ENCODE measurements at places on chromosomes 1 and 21.

DNA sequence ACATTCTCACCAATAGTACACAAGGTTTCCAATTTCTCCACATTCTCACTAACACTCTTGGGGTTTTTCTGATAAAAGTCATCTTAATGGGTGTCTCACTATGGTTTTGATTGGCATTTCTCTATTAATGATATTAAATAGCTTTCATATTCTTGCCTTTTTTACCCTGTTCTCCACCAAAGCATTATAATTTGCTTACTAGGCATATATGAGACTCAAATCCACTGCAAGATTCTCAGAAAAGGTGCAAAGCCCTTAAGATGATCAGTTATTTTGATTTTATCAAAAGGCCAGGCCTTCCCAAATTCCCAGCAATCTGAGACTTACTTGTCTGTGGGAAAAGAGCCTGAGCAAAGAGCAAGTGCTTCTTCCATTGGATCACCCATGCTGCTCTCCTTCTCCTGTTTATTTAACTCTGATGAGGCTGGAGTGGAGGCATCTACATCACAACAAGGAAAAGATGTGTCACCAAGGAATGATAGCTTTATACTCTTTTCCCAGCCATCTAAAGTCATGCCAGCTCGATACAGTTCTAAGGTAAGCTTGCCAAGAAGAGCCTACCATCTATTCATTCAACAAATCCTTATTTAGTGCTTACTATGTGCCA is 24.6 kb downstream of the CLSPN start:
- no peak for DNase-seq

DNA sequence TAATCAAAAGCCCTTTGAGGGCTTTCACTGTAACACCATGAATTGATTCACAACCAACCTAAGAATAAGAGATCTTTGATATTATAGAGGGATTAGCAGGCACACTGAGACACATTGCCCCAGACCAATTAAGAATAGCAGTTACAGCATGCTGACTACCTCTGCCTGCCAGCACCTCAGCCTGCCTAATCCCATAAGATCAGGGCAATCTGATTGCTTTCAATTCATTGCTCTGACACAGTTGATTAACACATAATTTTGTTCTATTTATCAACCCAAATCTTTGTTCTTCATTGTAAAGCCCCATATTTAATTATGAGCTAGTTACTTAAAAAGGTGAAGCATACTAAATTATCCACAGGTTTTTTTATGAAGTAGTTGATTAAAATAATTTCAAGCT is 548.8 kb upstream of the ZP4 start:
- no peak for DNase-seq

GRCh38 chr1:214463596-214463995 is 87.8 kb downstream of the PTPN14 start:
- no peak for DNase-seq

GRCh38 chr1:245322673-245323072 is 167.9 kb downstream of the KIF26B start:
- no peak for DNase-seq

DNA sequence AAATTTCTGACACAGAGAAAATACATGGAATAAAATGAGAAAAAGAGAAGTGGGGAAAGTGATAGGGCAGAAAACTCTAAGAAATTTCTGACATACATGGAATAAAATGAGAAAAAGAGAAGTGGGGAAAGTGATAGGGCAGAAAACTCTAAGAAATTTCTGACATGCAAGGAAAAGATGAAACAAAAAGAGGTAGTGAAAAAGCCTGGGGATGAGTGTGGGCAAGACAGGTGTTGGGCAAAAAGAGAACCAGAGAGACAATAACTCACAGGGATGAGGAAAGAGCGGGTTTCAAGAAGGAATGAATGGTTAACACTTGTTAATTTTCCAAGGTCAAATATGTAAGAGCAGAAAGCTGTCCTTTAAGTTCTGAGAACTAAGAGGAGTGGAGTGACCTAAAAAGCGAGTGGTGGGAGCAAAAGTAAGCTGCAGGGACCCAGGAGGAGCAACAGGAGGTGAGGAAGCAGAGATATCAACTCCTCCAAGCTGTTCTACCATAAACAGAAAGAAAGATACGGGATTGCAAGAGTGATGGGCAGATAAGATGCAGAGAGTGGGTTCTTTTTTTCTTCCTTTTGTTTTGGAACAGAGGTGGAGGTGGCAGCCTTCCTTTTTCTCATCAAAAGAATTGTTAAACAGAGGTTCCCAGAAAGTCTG is 29.9 kb upstream of the EXO1 start:
- no peak for DNase-seq

DNA sequence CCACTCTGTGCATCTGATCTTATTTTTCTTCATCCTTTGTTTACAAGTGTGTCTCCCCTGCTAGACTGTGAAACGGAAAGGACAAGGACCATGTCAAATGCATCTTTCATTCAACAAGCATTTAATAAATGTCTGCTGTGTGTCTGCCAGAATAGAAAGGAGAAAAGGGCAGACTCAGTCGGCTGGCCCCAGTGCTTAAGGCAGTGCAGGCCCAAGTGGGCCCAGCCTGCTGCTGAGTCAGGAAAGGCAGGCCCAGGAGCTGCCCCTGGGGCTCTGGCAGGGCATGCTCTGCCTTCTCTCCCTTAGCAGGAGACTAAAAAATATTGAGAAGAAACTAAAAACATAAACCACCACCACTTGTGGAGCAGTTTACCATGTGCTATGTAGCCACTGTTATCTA is 38.1 kb downstream of the PLEKHA6 start:
- no peak for DNase-seq

DNA sequence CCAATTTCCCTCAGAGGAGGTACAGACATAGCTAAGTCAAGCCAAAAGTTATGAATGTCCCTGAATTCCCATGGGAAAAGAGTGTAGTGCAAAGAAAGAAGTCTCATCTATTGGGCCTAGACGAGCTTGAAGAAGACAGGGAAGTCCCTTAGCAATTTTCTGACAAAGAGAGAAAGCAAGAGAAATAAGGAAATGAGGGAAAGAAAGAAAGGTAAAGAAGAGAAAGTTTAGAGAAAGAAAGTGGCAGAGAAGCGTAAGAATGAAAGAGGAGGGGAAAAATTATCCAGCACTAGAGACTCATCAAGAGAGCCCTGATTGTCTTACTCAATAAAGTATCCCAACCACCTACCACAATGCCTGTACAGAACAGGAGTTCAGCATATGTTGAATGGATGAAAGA is 40.6 kb upstream of the FOXD3 start:
- no peak for DNase-seq

DNA sequence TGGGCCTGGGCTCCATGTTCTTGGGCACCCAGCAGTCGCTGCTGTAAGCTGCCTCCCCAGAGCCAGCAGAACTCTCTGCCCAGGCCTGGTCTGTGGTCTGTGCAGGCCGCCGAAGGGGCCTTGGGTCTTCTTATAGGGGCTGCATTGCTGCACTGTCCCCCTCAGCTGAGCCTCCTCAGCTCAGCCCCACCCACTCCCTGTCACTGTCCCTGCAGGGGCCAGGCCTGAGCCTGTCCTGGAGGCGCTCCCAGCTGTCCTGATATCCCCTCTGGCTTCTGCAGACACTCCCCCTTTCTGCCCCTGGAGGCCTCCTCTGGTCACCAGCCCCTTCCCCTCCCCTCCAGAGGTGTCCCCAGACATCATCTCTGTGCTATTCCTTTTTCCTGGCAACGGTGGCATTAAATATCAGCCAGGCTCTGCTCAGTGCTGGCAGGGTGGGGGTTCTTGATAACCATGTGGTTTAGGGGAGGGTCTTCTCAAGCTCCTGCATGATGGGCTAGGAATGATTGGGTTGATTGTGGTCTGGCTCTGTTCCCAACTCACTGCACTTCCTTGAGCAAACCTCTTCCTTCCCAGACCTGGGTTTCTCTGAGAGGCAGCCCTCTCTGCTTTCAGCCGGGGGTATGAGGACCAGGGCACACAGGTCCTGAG is 3.7 kb upstream of the FOXO6 start:
- no peak for DNase-seq

DNA sequence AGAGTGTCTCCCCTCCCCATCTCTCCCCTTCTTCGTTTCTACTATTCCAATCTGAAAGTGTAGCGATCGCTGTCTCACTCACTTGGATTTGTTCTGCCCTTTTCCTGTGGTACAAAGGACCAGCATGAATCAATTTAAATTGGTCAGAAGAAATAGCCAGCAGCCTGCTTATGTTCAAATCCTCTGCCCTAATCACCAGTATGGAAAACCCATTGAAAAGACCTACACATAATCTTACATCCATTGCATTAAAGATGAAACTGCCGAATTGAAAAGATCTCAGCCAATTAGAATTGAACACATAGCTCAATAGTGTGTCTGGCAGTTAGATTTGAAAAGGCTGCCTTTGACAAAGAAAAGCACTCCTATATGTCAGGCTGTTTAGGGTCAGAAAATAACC is 122.6 kb downstream of the TNNI3K start:
- DNase-seq, result no peak

- no peak for DNase-seq
These were observed 181.7 kb downstream of the ROR1 start for GRCh38 chr1:63955370-63956145.

DNA sequence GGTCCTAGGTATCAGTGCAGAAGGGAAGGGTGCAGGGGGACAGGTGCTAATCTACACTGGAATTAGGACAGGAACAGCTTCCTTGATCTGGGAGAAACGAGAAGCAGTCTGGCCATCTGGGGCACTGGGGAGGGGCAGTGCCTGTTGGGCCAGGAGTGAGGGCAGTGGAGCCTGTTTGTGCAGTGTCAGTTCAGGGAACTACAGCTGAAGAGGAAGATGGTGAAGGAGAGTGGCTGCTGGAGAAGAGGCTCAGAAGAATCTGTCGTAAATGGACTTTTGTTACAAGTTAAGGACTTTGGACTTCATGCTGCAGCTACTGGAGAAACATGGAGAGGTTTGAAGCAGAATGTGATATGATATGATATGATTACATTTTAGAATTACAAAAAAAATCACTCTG is 3.2 kb upstream of the TNFSF4 start:
- no peak for DNase-seq

- no peak for DNase-seq
These were observed 215.8 kb downstream of the BARHL2 start for GRCh38 chr1:90501281-90501680.

GRCh38 chr1:247561711-247562110 is 12.8 kb downstream of the GCSAML start:
- no peak for DNase-seq
